ENCODE measurements at places on chromosomes 13 and 19.

DNA sequence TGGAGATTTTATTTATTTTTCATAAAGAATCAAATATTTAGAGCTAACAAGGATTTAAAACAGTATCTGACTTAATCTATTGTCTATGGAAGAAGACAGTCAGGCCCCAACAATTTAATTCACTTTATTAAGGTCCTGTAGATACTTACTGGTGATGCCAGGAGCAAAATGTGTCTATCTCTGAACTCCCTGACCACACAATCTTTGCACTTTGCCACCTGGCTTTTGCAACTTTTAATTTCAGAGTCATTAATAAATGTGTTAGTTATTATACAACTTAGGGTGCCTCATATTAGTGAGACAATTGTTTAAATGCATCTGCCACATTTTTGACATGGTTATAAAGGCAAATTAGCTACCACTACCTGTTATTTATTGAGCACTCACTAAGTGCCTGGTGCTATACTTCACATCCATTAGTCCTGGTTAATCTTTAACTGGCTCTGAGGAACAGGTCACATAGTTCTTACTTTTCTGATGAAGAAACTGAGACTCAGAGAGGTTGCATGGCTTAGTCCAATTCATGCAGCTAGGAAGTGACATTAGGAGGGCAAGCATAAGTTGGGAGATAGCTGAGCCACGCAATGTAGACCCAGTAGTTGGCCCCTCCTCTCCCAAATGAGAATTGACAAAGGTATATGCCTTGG lies 297.9 kb downstream of the DCT start:
- DNase-seq, result no peak

- no peak for DNase-seq
Observed at GRCh38 chr19:41319500-41320184, 9.7 kb downstream of the CCDC97 start.

DNA sequence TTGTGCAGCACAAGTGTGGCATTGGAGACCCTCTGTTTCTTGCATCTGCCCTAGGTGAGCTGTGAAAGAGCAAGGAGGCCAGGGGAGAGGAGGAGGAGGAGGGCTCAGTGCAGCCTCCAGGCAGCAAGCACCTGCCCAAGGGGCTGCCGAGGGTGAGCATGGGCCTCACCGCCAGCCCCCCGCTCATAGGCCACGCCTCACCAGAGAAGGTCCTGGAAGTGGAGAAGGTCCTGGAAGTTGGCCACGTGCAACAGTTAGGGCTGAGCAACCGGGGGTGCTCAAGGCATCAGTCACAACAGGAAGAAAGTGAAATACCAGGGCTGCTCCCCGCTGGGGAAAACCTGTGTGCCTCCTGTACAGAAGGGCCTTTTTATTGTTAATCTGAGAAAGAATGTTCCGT lies 168.9 kb downstream of the TEX29 start:
- no peak for DNase-seq

DNA sequence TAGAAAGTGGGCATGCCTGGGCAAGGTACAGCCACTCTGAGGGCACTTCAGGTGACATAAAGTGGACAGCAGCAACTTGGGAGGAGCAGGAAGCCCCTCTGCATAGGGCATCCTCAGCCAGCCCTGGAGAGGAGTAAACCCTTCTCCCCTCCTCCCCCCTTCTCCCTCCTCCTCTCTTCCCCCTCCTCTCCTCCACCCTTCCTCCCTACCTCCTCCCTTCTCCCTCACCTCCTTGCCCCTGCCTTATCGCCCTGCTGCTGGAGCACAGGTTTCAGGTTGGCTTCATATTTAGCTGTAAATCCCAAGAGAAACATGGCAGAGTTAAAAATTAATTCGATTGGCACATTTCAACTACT lies 30.5 kb upstream of the ATP12A start:
- no peak for DNase-seq

GRCh38 chr19:49997709-49998108 lies 27.5 kb downstream of the VRK3 start:
- peak; percentile 19 for DNase-seq

DNA sequence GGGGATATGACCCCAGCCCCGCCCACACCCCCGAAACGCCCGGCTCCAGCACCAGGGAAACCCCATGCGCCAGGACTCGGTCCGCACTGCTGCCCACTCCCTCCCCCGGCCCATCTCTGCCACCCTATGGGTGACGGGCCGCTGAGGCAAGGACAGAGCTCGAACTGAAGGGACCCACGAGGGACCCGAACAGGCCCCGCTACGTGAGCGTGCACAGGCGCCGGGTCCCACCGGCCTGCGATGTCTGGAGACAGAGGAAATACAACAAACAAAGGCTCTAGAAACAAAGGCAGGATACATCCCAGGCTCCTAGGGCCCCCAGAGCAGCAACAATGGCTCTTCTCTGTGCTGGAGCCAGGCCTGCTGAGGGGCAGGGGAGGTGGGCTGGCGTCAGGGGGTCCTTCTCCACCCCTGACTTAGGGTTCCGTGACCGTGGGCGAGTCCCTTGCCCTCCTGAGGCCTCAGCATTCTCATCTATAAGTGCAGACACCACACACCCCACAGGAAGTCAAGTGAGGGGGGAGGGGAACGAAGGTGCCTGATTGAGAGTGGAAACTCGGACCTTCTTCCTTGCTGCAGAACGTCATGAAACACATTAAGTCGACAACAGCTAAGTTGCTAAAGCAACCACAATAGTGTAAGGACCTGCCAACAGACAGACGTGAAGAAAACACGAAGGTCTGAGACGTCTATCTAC lies 3.1 kb downstream of the ABHD17A start:
- no peak for DNase-seq

- peak; percentile 2 for DNase-seq
Observed at GRCh38 chr19:27966390-27966816, 1246.5 kb downstream of the UQCRFS1 start.

- peak; percentile 34 for DNase-seq
Observed at GRCh38 chr13:78241278-78241919, 322.8 kb upstream of the EDNRB start.

DNA sequence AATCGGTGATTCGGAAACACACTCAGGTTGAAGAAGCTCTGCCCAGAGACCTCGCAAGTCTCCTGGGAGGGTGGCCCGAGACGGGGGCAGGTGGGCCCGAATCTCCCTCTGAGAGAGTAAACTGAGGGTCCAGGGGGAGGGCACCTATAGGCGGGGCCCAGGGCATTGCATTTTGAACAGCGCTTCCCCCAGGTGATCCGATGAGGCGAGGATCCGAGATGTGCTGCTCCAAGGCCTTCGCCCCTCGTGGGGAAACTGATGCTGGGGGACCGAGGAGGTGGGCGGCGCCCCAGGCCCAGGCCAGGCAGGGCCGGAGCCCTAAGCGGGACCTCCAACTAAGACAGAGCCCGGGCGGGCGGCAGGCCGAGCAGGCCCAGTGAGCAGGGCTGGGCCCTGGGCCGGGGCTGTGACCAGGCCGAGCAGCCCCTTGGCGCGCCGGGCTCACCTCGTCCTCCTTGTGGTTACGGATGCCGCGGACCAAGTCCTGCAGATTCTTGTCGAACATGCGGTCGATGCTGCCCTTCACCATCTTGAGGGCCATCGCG lies 500 bp downstream of the AP3D1 start:
- peak; percentile 28 for DNase-seq

DNA sequence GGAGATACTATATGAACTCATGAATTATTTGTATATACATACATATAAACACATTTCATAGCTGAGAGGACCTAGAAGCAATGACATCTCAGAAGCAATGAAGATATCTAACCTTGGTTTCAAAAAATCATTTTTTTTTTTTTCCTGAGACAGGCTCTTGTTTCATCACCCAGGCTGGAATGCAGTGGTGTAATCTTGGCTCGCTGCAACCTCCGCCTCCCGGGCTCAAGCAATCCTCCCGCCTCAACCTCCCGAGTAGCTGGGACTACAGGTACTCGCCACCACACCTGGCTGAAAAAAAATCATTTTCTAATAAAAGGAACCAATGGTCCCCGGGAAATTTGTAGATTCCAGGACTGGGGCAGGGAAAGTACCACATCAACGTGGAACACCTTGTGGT lies 4.0 kb downstream of the ZNF565 start:
- peak; percentile 3 for DNase-seq

DNA sequence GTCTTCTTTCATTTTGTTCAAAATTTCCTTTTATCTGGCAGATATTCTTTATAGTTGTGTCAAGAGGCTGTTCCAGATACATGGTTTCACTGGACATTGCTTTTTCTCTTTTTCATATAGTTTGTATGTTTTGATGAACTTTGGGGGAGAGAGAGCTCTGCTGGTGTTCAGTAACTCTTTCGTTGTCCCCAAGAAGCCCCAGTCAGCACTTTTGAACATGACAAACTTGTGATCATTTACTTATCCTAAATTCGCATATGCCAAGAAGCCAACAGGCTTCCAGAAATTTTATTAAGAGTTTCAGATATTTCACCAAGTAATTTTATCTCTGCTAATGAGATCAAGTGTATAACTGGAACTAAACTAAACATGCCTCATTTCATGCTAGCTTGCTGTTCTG lies 275.8 kb upstream of the GPC6 start:
- no peak for DNase-seq

DNA sequence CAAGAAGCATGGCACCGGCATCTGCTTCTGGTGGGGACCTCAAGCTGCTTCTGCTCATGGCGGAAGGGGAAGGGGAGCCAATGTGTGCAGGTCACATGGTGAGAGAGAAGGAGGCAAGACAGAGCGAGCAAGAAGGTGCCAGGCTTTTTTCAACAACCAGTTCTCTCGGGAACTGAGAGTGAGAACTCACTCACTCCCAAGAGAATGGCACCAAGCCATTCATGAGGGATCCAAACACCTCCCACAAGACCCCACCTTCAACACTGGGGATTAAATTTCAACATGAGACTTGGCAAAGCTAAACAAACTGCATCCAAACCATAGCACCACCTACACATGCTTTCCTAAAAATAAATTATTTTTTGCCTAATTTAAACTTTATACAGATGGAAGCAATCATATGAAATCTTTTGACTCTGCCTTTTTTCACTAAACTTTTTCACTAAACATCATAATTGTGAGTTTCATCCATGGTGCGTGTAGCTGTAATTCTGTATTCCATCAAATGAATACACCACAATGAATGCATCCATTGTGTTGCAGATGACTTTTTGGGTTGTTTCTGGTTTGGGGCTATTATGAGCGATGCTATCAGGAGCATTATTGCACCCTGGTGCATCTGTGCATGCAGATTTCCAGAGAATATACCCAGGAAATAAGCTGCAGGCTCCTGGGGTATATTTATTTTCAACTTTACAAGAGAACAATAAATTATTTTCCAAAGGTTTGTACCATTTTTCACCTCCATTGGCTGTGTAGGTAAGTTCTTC lies 14.6 kb upstream of the IPO5 start:
- peak; percentile 39 for DNase-seq

DNA sequence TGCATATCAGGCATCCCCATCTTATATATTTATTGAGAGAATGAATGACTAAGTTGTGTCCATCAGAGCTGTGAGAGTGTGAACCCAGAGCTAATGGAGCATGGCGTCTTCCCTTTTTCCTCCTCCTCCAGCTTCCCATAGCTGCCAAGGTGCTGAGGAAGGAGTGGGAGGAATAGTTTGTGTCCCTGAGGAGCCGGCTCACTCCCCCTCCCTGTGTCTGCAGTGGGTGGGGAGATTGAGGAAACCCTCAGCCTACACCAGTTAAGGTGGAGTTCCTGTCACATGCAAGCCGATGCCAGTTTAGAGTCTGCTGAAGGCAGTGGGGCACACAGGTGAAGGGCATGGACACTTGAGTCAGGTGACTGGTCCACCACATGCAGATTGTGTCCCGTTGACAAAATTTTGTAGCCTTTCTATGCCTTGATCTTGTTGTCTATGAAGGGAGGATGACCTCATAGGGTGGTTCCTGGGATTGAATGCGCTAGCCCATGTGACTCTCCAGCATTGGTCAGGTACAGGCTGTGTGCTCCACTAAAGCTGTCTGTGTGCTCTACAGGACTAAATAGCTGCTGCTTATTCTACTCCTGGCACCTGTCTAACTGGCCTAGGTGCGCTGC lies 47.6 kb upstream of the GPI start:
- no peak for DNase-seq

- DNase-seq, result no peak
Observed at GRCh38 chr13:41547251-41548000, 90.1 kb downstream of the RGCC start.

DNA sequence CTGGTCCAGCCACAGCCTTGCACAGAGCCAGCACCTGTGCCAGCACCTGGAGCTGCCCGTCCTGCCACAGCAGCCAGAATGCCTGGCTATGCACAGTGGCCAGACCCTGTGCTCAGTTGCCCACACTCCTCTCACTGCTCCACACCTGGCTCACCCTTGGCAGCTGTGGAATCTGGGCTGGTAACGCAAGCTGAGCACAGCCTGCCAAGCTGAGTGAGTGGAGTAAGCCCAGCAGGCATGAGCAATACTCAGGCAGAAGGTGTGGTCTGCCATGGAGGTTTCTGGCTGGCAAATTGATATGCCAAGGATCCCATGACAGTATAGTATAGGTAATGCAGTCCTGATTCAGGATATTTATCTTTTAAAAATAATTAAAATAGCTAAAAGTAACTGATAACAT lies 122.2 kb downstream of the PCDH9 start:
- peak; percentile 16 for DNase-seq

DNA sequence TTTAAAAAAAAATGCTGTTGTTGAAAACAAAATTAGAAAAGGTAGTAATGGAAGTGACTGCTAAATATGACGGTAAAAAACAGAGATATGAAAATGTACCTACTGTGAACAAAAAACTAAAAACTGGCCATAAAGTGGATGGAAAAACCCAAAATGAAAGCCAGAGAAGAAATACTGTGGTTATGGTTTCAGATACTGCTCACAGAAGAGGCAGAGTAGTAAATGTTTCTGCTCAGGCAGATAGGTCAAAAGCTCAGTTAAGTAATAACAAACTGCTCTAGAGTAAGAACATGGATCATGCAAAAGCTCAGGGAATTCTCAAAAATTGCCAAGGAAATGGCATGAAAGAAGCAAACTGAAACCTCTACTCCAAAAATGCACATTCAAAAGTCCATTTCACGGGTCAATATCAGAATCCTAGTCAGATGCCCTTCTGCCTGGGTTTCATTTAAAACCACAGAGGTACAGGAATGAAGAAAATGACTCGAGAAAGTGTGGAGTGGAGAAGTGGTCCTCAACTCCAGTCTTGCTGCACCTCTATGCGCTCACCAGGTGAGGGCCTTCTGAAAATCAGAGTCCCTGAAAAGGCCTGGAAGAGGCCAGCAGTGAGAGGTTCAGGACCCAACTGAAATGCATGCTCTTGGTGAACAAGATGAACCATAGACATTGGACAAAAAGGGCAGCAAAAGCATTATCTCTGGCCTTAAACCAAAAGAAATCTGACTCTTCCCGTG lies 315.0 kb upstream of the SPRY2 start:
- DNase-seq, result no peak

DNA sequence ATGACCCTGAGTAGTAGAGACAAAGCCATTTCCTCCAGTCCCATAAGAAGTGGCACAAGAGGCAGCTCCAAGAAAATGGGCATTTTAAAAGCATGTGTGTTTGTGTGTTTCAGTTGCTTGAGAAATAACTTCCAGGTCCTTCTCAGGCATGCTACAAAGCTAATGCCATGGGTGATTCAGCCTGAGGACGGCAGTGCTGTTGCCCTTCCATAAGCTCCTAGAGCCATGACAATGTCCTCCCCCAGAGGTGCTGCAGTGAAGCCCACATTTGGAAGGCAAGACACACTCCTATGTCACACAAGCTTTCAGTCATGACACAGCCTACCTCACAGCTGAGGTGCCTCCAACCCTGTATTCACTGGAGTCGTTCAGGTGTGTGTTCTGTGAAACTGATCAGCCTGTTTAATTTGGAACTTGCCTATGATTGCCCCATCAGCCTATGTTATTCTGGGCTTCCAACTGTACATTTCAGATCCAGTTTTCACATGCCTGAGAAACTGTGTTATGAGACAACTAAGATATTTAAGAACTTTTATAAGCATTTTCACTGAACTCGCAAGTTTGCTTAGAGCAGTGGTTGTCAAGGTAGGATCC lies 213.6 kb downstream of the FOXO1 start:
- DNase-seq, result no peak

GRCh38 chr13:44287958-44288357 lies 85.7 kb upstream of the SERP2 start:
- DNase-seq, result no peak
